ENCODE measurements at places on chromosomes 3 and 15.

GRCh38 chr15:71532994-71533393, 277.4 kb upstream of the NR2E3 start:
- no peak for DNase-seq

GRCh38 chr15:41039121-41039520, 77.0 kb downstream of the INO80 start:
- no peak for DNase-seq

GRCh38 chr3:13019243-13020095, 53.8 kb downstream of the IQSEC1 start:
- DNase-seq: peak; percentile 47

- no peak for DNase-seq
These were observed 66.1 kb upstream of the SPATA12 start for GRCh38 chr3:56994391-56994790.

DNA sequence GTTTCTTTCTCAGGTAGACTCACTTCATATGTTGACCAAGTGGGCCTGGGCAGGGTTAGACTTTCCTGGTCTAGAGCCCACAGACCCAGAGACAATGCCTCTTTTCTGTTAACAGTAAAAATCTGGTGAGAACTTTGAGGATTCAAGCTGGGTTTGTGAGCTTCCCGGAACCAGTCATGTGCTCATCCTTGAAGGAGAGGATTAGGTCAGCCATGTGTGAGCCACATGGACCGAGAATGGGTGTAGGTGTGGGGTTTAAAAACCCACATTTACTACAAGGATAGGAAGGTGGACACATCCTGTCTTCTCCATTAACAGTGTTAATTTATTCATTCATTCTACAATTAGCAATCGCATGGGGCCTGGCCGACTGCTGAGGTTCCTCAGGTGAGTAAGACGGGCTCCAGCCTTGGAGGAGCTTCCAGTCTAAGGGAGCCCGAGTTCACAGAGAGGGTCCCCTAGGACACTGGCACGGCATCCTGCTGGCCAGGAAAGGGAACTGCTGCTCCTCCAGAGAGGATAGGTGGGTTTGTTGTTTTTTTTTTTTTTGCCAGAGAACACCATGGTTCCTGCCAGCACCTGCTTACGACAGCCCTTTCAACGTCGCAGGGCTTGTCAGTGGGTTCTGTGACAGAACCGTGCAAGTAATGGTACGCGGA, 69.0 kb downstream of the SQOR start:
- DNase-seq: no peak

GRCh38 chr3:197320582-197320981, 22.2 kb upstream of the DLG1 start:
- no peak for DNase-seq

- DNase-seq: no peak
These were observed 33.5 kb upstream of the GRM7 start for GRCh38 chr3:6827453-6827852.

DNA sequence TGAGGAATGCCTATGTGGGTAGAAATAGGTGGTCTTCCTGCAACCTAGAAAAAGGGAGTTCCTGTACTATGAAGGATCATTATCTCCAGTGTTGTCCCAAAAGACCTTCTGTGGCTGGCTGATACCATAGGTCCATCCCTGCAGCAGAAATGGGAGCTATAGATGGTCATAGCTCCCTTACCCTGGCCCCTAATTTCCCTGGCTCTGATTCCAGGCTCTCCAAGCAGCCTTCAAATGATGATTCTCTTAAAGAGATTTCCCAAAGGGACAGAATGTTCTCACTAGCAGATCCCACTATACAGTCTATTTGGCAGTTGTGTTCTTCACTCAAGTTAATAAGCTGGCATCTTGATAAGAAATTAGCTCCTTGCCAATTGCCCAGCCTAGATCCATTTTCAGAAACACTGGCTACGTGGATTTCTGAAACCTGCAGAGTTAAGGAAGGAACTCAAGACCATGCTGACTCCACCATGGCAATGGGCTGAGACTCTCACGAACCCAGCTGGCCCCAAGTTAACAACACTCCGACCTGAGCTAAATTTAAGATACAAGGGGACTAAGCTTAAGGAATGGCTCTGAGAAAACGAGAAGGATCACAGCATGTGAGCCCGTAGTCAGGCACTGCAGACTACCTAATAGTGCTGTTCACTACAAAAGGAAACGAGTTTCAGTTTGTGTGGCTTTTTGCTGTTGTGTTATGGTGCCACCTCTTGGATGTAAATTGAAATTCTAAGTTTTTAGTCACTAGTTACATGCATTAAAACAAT, 11.4 kb downstream of the C15orf40 start:
- peak; percentile 31 for DNase-seq
